ENCODE measurements at places on chromosomes 5 and 9. TPM values are rescaled to one million over a fixed set of nuclear protein-coding genes. Genes with fewer than 3 reads are reported as not detected.

RGP1 gene
- 31.8 TPM for total RNA-seq

ITK gene
- total RNA-seq, result 0.51 TPM

- no peak for DNase-seq
These were observed 23.7 kb downstream of the CSNK1G3 start for GRCh38 chr5:123535648-123536047.

DNA sequence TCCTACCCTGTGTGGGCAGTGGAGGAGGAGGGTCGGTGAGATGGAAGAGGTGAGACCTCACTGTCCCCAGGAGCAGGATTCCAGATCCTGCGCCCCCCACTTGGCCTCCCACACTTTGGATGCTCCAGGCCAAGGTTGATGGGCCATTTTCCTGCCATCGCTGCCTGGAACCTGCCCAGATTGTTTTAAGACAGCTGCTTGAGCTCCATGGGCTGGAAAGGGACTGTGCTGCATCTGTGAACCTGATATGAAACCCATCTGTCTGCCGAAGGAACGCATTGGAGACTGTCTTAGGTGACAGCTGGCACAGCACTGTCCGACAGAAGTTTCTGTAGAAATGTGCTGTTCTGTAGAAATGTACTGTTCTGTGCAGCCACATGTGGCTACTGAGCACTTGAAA is 72.7 kb upstream of the SLC25A48 start:
- DNase-seq, result no peak

GRCh38 chr5:146447734-146448380 is 724 bp downstream of the TCERG1 start:
- peak; percentile 7 for DNase-seq

IFNA2 gene
- total RNA-seq, result not detected

DNA sequence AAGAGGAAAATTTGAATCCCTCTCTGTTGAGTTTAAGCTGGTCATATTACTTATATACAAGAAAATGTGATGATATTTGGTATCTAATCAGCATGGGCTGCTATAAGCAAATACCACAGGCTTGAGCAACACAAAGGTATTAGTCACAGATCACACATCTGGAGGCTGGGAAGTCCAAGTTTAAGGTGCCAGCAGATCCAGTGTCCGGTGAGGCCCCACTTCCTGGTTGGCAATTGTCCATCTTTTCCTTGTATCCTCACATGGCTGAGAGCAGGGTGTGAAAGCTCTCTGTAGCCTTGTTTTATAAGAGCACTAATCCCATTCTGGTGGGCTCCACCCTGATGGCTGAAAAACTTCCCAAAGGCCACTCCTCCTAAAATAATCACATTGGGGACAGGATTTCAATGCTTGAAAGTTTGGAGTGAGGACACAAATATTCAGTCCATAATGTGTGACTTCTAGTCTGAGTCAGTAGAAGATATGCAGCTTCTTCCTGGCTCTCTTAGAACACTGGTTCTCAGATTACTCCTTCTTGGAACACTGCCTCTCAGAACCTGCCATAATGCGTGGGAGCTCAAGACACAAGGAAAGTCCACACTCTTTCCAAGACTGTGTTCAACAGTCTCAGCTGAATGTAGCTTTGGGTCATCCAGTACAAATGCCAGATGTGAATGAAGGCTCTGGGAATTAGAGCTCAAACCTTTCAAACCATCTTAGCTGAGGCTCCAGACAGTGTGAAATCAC is 124.1 kb downstream of the PRDM9 start:
- peak; percentile 30 for DNase-seq

GRCh38 chr9:78021697-78022096 is 9.9 kb downstream of the GNAQ start:
- DNase-seq, result no peak

GRCh38 chr5:171562822-171563221 is 143.4 kb downstream of the FGF18 start:
- DNase-seq, result no peak

GNA14 gene
- total RNA-seq, result 1.6 TPM

IGIP gene
- 14.8 TPM for total RNA-seq

DNA sequence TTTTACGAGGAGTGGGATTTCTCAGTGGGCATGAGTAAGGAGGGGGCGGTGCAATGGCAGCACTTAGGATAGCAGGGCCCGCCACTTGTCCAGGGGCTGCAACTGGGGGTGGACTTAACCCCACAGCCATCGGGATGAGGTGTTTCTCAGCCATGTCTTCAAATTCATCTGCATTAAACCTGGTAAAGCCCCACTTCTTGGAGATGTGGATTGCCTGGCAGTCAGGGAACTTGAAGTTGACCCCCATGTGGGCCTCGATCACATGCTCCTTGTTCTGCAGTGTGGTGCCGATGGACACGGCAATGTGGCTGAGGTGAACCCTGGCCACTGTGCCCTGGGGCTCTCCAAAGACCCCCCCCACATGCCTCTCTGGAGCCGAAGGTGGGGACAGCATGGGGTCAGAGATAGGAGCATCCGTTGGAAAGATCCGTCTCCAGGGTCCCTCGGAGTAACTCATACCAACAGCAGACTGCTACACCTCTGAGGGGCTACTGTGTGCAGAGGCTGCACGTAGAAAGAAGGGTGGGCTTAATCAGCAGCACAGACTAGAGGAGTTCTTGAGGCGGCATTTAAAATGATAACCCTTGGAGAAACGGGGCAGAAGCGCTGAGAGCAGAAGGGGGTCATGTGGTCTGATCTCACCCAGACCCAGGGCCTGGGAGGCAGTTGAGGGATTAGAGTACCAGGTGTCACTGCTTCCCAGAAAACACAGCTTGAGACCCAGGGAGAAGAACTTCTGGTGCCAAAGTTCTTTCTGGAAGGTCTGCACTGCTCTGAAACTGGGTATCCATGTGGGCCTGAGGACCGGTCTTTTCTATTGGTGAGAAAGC is 141.4 kb downstream of the MTX3 start:
- DNase-seq, result no peak

- no peak for DNase-seq
These were observed 157.0 kb upstream of the NTRK2 start for GRCh38 chr9:84512493-84512892.

BRD9 gene
- 25.0 TPM for total RNA-seq

DNA sequence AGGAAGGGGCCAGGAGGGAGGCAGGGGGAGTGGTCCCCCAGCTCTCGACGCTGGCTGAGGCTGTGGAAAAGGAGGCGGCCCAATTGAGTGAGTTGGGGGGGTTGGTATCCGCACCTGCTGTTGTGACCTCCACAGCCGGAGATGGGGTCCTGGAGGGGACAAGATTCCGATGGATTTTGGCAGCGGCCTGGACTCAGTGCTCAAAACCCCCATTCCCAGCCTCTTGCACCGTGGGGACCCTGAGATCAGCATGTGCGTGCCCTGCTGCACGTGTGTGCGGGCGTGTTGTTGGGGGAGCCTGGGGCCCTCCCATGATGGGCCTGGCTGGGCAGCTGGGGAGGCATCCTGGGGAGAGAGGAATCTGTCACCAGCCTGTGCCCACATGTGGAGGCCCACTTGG is 15.0 kb downstream of the CNTFR start:
- no peak for DNase-seq

WNK2 gene
- 157 TPM for total RNA-seq

- no peak for DNase-seq
These were observed 130.8 kb downstream of the ARHGAP26 start for GRCh38 chr5:142900927-142901326.

PRRX2 gene
- 0.21 TPM for total RNA-seq

- no peak for DNase-seq
These were observed 34.3 kb upstream of the SPATA31D4 start for GRCh38 chr9:81893929-81894328.

DNA sequence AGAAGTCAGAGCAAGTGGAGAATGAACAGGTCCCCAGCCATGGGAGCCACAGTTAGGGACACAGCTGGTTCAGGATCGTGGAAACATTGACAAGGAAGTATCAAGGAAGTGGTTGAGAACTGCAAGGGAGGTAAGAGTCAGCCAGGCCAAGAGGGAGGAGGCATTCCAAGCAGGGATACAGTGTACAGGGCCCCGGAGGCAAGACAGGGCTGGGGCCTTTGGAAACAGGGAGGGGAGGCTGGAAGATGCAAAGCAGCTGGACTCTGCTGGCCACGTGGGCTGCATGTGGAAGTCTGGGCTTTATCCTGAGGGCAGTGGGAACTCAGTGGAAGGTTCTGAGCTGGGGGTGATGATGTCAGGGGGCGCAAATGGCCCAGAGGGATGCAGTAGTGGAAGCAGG is 14.2 kb downstream of the CCDC180 start:
- DNase-seq, result no peak

DNA sequence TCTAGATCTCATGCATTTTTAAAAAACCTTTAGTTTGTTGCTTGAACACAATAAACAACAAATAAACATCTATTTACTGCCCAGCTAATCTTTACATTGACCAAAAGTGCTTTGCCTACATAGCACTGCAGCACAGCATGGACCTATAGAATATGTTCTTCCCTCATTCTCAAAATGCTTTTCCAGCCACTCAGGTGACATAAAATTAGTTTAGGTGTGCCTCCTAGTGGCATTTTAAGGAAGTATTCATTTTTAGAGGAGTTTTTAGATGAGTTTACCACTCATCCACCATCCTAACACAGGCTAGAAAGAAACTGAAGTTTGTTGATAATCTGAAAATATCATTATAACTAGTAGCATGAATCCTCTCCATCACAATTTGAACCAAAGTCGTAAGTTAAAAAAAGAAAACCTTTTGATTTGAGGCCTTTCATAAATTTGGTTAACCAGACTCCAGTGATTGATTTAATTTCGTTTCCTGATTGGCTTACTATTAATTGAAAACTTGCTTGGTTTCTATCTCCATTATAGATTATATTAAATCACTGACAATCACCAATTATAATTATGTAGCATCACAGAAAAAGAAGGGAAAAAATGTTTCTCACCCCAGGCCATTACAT is 12.6 kb downstream of the PLGRKT start:
- DNase-seq, result no peak

- no peak for DNase-seq
These were observed 1446.4 kb upstream of the WWC1 start for GRCh38 chr5:166845044-166845443.

DNA sequence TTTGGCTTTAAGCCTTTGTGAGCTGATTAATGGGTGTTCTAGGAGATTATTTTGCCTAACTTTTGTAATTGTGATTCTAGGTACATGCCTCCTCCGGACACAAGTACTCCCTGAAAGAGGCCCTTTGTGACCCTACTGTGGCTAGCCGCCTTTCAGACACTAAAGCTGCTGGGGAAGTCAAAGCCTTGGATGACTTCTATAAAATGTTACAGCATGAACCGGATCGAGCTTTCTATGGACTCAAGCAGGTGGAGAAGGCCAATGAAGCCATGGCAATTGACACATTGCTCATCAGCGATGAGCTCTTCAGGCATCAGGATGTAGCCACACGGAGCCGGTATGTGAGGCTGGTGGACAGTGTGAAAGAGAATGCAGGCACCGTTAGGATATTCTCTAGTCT is 13.6 kb downstream of the ITGA1 start:
- DNase-seq, result no peak

GRXCR2 gene
- total RNA-seq, result 0.64 TPM

GRCh38 chr5:18152671-18153070 is 518.4 kb downstream of the TAF11L14 start:
- no peak for DNase-seq

OBP2B gene
- not detected for total RNA-seq

DNA sequence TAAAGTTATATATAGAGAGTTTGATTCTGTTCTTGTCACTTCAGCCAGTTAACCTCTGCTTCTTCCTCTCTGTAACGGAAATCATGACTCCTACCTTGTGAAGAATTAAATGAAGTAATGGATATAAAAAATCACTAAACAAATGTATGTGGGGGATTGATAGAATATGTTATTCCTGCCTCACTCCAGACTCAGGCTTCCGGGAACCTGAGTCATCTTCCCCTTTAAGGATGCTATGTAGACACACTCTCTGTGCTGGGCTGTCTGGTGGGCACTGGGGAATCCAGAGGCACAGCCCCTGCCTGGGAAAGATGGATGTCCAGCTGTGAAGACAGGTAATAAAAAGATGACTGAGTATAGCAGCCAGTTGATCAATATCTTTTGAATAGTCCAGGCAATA is 77.4 kb downstream of the ZNF618 start:
- DNase-seq, result no peak

GRCh38 chr5:58775701-58776262 is 192.9 kb downstream of the RAB3C start:
- no peak for DNase-seq

DNA sequence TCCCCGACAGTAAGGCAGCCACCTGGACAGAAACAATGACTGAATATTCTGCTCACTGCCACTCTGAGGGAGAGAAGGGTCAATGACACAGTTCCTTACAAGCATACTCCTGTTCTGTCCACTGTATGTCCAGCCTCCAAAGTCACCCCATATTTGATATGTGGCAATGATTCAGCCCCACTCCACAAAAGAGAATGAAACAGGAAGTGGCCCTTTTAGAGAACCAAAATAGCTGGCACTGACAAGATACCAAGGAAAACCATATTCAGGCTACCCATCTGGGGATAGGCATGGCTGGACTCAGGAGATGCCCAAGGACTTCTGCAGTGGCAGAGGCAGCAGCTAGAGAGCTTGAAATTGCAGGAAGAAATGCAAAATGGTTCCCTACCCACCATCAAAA is 12.8 kb upstream of the GFRA3 start:
- DNase-seq, result no peak

GRCh38 chr9:37988041-37988440 is 81.0 kb downstream of the SHB start:
- no peak for DNase-seq

TCOF1 gene
- total RNA-seq, result 21.3 TPM

DNA sequence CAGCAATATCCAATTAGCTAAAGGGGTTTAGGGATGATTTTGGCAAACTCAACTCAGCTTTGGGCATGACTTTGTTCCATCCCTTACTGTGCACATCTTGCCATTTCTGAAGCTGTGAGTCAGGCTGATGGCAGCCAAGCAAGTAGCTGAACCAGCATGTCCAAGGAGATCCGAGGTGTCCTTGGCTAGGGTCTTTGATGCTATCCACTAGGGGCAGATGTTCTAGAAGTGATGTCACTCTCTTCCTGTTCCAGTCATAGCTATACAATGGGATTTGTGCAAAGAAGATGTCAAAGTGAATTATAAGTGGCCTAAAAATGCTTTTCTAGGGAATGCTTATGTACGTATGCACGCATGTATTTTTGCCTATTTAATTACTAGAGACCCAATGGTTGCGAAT is 160.8 kb upstream of the PAPPA start:
- no peak for DNase-seq

- DNase-seq, result no peak
These were observed 206.3 kb downstream of the EFNA5 start for GRCh38 chr5:107464416-107464815.

TMEFF1 gene
- 0.42 TPM for total RNA-seq

HMGCS1 gene
- 28.4 TPM for total RNA-seq

ESM1 gene
- total RNA-seq, result 0.75 TPM

GRCh38 chr9:135604437-135605237 is 34.7 kb downstream of the GLT6D1 start:
- DNase-seq, result no peak

Measured in heart right ventricle (tissue), 16 donors.